Mononuclear cell (primary cell): ENCODE measurements at places on chromosomes 1 and 21. TPM values are rescaled to one million over a fixed set of nuclear protein-coding genes. Genes with fewer than 3 reads are reported as not detected.

Gene FBXO44
- 15.2 TPM for total RNA-seq

Gene LAPTM5
- 719 TPM for total RNA-seq

Gene ERICH3
- under 0.01 TPM for total RNA-seq

Gene RHCE
- not detected for total RNA-seq

Gene USP33
- 90.3 TPM for total RNA-seq

Gene WDR64
- 0.10 TPM for total RNA-seq

Gene AVPR1B
- total RNA-seq, result not detected

Gene PTTG1IP
- 71.9 TPM for total RNA-seq

Gene GBP6
- 0.21 TPM for total RNA-seq

Gene LSM10
- 5.6 TPM for total RNA-seq

Gene KPRP
- total RNA-seq, result not detected

Gene GNAT2
- not detected for total RNA-seq

Gene OLIG2
- 0.21 TPM for total RNA-seq

Gene ANKRD35
- not detected for total RNA-seq

Gene TCP10L
- not detected for total RNA-seq

Gene CHI3L2
- 12.9 TPM for total RNA-seq

Gene DEDD
- total RNA-seq, result 27.2 TPM

Gene NT5C1A
- 0.31 TPM for total RNA-seq

Gene TEDDM1
- not detected for total RNA-seq
